HepG2 (cell line): ENCODE measurements at places on chromosomes 11 and 22. TPM values are rescaled to one million over a fixed set of nuclear protein-coding genes. Genes with fewer than 3 reads are reported as not detected.

Gene GP1BB
- not detected in 2 replicates for total RNA-seq

Gene CBLIF
- total RNA-seq = not detected in 2 replicates

GRCh38 chr11:20260307-20260706, 100.0 kb upstream of the DBX1 start:
- no peaks in the 10 kb centered on the region for H3K27me3 ChIP-seq
- H3K27ac ChIP-seq = no peak overlapping the region
- no peak overlapping the region for H3K4me3 ChIP-seq
- H3K4me1 ChIP-seq = no peaks in the 10 kb centered on the region

GRCh38 chr22:42347281-42347824, 76.9 kb upstream of the TCF20 start:
- no peak overlapping the region for H3K4me3 ChIP-seq
- DNase-seq = no peak
- H3K4me1 ChIP-seq = no peaks in the 10 kb centered on the region
- peaks cover 3% of the 10 kb centered on the region for H3K27me3 ChIP-seq
- no peak overlapping the region for H3K27ac ChIP-seq

- no peak for DNase-seq
- H3K27ac ChIP-seq = no peak overlapping the region
- H3K4me1 ChIP-seq = no peaks in the 10 kb centered on the region
- H3K27me3 ChIP-seq = no peaks in the 10 kb centered on the region
- no peak overlapping the region for H3K4me3 ChIP-seq
Measured at GRCh38 chr11:84396521-84396920, 1110.4 kb upstream of the CCDC90B start.

DNA sequence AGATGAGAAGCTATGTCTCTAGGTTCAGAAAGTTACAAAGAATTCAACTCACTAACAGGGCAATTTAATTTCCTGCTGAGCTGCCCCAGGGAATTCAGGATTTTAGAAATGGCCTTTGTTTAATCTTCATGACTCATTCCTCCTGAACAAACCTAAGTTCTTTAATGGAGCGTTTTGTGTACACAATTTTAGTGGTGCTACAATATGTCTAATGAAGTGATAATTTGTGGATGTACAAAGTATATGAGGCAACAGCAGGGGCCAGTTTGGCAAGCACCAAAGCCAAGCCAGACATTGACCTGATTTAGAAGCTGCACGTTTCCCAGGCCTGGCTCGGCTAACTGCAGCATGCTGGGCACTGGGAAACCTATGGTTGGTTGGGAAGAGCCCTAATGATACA, 34.4 kb upstream of the HEPHL1 start:
- H3K4me3 ChIP-seq = no peak overlapping the region
- H3K27ac ChIP-seq = no peak overlapping the region
- no peaks in the 10 kb centered on the region for H3K36me3 ChIP-seq
- H3K4me1 ChIP-seq = no peaks in the 10 kb centered on the region

- H3K27ac ChIP-seq = no peak overlapping the region
- no peaks in the 10 kb centered on the region for H3K36me3 ChIP-seq
- no peaks in the 10 kb centered on the region for H3K27me3 ChIP-seq
Measured at GRCh38 chr11:85137597-85137996, 489.5 kb downstream of the DLG2 start.

Gene PIK3IP1
- total RNA-seq = 0.44 and 1.3 TPM in 2 replicates

GRCh38 chr22:44182588-44183286, 2.0 kb downstream of the PARVG start:
- no peaks in the 10 kb centered on the region for H3K4me1 ChIP-seq
- H3K36me3 ChIP-seq = no peaks in the 10 kb centered on the region
- H3K4me3 ChIP-seq = no peak overlapping the region
- no peak for DNase-seq
- peaks cover 2% of the 10 kb centered on the region for H3K27me3 ChIP-seq

Gene DEFB131B
- total RNA-seq = not detected in 2 replicates

Gene DGCR6
- 0.07 TPM in 1 of 2 replicates, not detected in the other for total RNA-seq

Gene CYTH4
- not detected in 2 replicates for total RNA-seq

DNA sequence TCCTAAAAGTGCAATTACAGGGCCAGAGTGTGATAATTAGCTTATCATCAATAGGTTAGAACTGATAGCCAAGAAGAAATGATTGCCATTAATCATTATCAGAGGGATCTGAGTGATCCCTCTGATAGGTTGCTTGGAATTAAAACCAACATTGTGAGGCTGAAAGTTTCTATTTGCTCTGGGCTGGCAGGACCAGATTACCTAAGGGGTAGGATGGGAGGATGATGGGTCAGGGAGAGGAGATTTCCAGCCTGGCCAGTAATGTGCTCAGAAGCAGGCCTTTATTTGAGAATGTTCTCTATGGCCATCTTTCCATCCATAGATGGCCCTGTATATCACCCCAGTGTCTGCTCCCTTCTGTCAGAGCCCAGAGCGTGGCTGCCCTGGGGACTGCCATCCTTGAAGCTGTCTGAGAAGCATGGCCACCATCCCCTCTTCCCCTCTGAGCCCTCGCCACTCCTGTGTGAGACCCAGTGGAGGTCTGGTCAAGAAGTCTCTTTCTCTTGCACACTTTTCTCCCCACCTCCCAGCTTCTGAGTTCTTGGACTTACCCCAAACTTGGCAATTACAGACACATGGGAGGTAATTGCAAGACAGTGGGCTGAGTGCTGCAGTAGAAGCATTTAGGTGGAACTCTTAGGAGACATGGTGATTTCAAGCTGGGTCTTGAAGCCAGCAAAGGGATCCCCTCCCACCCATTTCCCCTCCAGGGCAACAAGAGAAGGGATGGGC, 11.7 kb downstream of the PARVA start:
- H3K4me1 ChIP-seq = peaks cover 47% of the 10 kb centered on the region
- no peak overlapping the region for H3K27ac ChIP-seq
- no peaks in the 10 kb centered on the region for H3K36me3 ChIP-seq
- H3K27me3 ChIP-seq = no peaks in the 10 kb centered on the region
- H3K4me3 ChIP-seq = no peak overlapping the region

GRCh38 chr11:133570376-133570775, 38.1 kb upstream of the OPCML start:
- no peaks in the 10 kb centered on the region for H3K4me1 ChIP-seq
- H3K36me3 ChIP-seq = no peaks in the 10 kb centered on the region
- H3K27me3 ChIP-seq = no peaks in the 10 kb centered on the region
